EL (cell line): ENCODE measurements at places on chromosomes 12 and 14.
A peak's percentile ranks its signal among the peaks of the same experiment; 100 is the strongest.

GRCh38 chr14:44384093-44384492 is 123.0 kb downstream of the FSCB start:
- DNase-seq: no peak

GRCh38 chr12:123449249-123449733 is 8.6 kb upstream of the SNRNP35 start:
- DNase-seq: no peak

GRCh38 chr14:36224176-36224575 is 47.7 kb upstream of the PTCSC3 start:
- DNase-seq: no peak

DNA sequence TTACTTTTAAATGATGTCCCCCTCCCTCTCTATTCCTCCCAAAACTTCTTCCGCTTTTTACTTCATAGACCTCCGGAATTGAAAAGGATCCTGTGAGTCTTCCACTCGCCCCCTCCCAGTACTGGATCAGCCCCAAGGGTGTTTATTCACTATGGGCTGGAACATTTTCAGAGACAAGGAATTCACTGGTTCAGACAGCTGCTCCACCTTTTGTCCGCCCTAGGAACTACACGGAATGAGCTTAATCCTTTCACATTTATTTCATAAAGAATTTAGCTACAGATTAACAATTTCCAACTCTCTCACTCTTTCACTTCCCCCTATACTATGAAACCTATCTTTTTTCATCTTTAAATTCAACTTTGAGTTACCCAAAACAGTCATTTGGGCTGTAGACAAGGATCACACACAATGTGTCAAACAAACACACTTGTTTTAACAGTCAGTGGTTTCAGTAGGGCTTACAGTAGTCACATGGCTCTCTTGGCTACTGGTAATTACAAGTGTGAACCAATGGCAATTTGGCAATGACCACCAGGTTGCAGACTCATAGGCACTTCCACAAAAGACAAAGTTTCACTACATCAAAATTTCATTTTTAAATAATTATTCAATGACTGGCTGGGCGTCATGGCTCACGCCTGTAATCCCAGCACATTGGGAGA is 20.6 kb downstream of the CNIH1 start:
- peak; percentile 63 for DNase-seq

DNA sequence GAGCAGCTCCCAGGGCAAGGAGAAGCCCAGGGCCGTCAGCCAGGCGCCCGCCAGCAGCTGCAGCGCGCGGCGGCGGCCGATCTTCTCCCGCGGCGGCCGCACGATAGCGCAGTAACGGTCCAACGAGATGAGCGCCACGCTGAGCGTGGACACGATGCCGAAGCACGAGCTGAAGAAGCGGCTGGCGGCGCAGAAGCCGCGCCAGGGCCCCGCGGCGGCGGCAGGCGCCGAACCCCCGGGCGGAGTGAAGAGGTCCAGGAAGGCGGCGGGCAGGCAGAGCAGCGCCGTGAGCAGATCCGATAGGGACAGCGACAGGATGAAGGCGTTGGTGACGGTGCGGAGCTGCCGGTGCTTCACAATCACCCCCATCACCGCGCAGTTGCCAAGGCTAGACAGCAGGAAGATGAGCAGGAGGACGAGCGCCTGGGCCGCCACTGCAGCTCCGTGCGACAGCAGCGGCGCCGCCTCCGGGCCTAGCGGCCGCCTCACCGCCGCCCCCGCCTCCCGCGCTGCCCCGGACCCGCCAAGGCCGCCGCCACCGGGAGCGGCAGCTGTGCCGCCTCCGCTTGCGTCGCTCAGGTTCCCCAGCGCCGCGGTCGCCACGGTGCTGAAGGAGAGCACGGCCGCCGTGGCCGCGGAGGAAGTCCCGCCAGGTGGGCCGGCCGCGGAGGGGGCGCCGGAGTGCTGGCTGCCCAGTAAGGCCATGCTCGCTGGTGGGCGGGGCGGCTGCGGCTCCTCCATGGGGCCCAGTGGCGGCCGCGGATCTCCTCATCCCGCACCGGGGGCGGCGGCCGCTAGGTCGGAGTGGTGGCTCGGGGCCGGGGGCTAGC is 479 bp downstream of the GPR135 start:
- peak; percentile 58 for DNase-seq

GRCh38 chr12:51948066-51948465 is 3.4 kb upstream of the ACVR1B start:
- DNase-seq: no peak

GRCh38 chr12:14185427-14186192 is 179.9 kb upstream of the ATF7IP start:
- DNase-seq: peak; percentile 40

DNA sequence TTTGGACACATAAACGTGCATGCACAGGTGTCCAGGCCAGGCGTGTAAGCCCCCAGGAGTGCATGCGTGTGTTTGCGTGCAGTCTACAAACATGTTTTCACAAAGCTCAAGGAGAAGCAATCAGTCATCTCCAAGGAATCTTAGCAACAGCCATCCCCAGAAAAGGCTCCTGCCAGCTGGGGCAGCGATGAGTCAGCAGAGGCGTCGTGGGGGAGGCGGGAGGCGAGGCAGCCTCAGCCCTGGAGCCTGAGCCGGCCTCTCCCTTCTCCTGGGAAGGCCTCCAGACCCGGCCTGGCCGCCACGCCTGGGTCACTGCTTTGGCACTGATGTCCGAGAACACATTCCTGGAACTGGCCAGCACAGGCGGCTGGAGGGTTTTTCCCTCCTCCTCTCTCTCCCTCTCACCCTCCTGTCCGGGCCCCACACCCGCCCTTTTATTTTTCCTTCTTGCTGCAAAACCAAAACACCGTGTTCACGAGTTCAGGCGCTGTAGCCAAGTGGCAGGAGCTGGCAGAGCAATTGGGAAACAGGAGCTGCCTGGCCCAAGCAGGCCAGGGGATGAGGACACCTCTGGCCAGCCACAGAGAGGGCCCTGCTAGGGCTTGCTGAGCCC is 92.7 kb downstream of the LRRC74A start:
- DNase-seq: peak; percentile 99

- no peak for DNase-seq
Measured at GRCh38 chr14:101225157-101226152, 321.9 kb upstream of the RTL1 start.

DNA sequence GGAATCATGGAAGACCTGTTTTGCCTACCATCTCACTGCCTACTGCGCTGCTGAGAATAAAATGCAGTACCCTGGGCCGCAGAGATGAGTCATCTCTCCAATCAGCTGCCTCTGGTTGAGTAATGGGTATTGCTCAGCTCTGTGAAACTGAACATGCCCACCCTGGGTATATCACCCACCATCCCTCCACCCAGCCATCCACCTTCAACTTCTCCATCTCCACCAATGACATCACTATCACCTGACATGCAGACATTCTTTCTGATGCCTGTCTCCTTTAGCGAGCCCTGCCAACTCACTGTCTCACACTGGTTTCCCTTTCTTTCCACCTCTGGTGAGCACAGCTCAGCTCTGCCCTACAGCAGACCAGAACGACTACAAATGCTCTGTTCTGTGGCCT is 33.6 kb downstream of the E2F7 start:
- DNase-seq: peak; percentile 41

DNA sequence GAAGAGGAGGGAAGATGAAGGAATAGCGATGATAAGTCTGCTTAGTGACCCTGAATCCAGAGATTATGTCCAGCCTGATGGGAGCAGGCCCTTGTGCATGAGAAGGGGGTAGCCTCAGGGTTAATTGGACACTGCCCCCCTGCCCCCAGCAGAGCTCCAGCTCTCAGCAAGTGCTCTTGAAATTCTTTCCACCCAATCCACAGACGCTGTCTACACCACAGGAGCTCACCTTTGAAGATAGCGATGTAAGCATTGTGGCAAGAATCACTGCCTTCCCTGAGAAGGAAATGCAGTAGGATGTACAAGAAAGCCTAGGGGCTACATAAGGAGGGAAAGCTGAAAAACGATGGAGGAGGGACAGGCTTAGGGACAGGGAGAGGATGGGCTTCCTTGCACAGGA is 39.4 kb downstream of the CRACR2A start:
- no peak for DNase-seq

GRCh38 chr12:100476013-100476751 is 2.5 kb downstream of the NR1H4 start:
- no peak for DNase-seq

DNA sequence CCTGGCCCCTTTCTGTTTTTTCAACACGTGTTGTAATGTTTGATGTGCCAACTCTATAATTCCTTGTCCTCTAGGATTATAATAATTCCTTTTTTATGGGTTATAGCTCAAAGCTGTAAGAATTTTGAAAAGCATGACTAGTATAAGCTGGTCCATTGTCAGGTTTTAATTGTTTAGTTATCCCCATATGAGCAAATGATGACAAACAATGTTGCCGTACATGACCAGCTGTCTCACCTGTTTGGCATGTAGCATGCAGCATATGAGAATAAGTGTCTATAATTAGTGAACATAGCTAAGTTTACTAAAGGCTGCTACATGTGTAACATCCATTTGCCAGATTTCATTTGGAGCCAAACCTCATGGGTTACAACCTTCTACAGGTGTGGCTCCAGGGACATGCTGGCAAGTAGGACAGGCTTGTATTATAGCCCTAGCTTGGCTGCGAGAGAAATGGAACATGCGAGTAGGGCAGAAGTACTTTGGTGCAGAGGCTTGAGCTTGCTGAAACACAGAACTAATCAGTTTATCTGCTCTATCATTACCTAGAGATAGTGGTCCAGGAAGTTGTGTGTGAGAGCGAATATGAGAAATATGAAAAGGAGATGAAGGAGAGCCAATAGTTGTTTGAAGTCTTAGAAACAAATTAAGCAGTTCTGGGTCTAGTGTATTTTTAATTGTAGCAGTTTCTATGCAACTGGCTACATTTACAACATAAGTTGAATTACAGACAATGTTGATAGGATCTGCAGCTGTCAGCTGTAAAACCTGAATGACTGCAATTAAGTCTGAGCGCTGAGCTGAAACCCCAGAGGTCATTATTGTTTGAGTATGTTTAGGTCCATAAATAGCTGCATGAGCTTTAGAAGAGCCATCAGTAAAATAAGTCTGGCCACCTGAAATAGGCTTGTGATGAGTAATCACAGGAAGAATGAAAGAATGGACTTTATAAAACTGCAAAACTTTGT is 22.6 kb upstream of the MAPKAPK5 start:
- no peak for DNase-seq

DNA sequence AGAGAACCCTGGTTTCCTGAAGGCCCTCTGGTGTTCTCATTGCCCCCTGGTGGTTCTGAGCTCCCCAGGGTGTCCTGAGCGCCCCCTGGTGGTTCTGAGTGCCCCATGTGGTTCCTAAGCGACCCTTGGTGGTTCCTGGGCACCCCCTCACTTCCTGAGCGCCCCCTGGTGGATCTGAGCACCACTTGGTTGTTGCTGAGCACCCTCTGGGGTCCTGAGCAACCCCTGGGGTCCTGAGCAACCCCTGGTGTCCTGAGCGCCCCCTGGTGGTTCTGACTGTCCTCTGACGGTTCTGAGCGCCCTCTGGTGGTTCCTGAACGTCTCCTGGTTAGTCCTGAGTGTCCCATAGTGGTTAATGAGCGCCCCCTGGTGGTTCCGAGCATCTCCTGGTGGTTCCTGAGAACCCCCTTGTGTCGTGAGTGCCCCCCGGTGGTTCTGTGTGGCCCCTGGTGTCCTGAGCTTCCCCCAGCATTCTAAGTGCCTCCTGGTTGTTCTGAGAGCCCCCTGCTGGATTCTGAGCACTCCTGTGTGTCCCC is 568.3 kb downstream of the TMEM121 start:
- DNase-seq: peak; percentile 1

DNA sequence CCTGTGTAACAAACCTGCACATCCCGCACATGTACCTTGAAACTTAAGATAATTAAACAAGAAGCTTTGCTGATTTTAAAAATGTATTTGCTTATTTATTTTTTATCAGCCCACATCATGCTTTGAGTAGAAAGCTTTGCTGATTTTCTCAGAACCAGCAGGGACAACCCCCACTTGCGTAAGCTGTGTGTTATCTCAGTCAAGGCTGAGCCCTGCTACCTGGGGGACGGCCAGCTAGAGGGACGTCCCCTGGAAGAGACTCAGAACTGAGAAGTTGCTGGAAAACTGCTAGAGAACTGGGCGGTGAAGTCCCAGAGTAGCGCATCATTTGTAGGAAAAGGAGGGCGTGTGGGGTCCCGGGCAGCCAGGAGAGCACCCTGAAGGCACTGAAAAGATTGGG is 4.1 kb upstream of the PLEK2 start:
- DNase-seq: no peak

DNA sequence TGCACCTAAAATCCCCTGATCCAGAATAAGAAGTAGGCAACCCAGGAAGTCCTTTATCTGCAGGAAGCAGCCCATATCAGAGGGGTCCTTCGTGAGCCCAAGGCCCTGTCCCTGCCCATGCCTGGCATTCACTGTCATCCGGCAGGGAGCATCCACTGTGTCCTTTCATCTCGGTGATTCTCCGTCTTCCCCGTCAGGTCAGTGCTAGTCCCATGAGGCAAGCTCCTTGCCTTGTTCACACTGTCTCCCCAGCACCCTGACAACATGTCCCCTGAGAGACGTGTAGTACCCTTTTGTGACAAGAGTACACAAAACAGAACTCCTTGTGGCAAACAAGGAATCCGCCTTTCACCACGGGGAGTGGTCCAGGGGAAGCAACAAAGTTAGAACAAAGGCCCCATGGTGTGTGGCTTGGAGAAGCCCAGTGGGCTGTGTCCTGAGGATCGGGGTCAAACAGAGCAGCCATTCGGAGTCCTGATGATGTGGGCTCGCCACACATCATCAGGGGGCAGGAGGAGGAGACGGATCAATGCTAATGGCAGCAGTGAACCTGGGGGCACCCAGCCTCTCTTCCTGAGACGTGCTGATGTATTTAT is 112.1 kb downstream of the DICER1 start:
- DNase-seq: no peak

GRCh38 chr12:93048656-93049055 is 119.6 kb upstream of the EEA1 start:
- DNase-seq: no peak

DNA sequence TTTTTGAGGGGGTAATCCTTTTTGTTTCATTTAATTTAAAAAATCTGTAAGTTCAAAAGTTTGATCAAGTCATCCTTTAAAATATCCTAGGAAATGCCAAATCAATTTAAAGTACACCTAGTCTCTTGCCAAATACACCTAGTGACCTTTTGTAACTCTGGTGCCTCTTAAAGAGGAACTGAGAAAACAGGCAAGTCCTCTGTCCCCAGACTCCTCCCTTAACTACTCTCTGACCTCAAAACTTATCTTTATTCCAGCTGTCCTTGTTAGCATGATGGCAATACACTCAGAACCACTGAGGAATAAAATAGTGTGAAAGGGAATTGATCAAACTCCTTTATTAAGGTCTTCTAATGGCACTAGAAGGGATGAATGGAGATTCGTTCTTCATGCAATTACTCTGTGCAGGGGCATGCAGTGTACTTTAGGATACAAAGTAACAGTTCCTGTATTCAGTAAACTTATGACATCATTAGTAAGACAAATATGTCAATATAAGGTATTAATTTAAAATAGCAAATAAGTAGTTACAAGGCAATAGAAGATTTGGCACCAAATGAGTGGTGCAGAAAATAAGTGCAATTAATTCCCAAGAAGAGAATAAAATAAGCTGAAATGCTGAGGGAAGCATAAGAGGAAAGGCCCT is 3.3 kb downstream of the FAR2 start:
- no peak for DNase-seq
